ENCODE measurements at places on chromosomes 5 and 9. TPM values are rescaled to one million over a fixed set of nuclear protein-coding genes. Genes with fewer than 3 reads are reported as not detected.
A peak's percentile ranks its signal among the peaks of the same experiment; 100 is the strongest.

Gene BAAT
- under 0.01 TPM for total RNA-seq

Gene DNAJA1
- 250 TPM for total RNA-seq

GRCh38 chr5:42423285-42424165, at the start of gene GHR:
Gene GHR (plus strand): TSS chr5:42423439. CDS start chr5:42565875, 142,436 bp downstream.
- DNase-seq = peak; percentile 75

- DNase-seq = no peak
Observed at GRCh38 chr5:10556893-10557746, 6.8 kb upstream of the ANKRD33B start.

DNA sequence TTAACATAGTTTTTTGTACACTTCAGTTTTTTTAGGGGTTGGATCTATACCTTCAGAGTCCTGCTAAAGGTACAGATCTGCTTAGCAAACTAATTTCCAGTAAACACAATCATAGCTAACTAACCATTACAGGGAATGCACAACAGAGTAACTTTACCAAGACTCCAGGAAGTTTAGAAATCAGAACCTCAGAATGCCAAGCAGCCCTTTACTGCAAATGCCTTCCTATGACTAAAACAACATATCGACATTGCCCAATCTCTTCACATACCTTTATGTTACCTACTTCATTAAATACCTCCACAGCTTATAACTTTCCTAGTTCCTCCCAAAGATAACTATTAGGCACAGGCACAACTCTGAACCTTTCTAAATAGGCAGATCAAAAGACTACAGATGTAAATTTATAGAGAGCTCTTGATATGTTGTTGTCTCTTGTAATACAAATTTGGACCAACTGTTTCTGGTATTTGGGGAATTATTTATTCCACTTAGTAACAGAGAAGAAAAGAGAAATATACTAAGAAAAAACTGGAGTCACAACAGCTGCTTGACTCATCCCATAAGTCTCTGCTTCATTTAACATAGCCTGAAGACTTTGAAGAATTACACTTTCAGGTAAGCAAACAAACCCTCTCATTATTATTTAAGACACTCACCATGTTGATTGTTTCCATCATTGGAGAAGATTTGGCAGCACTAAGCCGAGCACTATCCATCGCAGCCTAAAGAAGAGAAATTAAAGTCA, 46.0 kb upstream of the OR2K2 start:
- no peak for DNase-seq

Gene BTNL8
- not detected for total RNA-seq

GRCh38 chr9:131739959-131740648, at the start of gene RAPGEF1:
Gene RAPGEF1 (minus strand): TSS chr9:131740076. CDS start chr9:131739830, 246 bp downstream.
- DNase-seq = peak; percentile 92

Gene PROB1
- under 0.01 TPM for total RNA-seq

Gene PDE6A
- total RNA-seq = not detected

Gene FABP6
- total RNA-seq = 4.5 TPM

- no peak for DNase-seq
Observed at GRCh38 chr9:131259916-131260597, 16.3 kb downstream of the FAM78A start.

GRCh38 chr9:21404146-21404545, 4.8 kb upstream of the IFNA8 start:
- no peak for DNase-seq

DNA sequence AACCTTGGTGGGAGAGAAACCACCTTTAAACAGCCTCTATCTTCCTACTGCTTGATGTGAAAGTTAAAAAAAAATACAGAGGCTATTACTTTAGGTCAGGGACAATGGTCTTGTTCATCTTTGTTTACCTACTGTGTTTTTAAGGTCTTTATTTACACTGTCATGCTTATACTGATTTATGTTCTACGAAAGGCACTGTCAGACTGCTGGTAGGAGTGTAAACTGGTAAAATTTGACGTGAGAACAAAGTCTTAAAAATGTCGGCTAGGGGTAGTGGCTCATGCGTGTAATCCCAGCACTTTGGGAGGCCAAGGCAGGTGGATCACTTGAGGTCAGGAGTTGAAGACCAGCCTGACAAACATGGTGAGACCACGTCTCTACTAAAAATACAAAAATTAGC, 42.1 kb upstream of the ELOVL7 start:
- no peak for DNase-seq

GRCh38 chr5:53950621-53951020, 359.8 kb downstream of the ARL15 start:
- DNase-seq = no peak

- no peak for DNase-seq
Observed at GRCh38 chr5:73066466-73066865, 53.9 kb upstream of the TMEM171 start.

GRCh38 chr9:130387398-130387797, 57.4 kb upstream of the ASS1 start:
- DNase-seq = no peak

DNA sequence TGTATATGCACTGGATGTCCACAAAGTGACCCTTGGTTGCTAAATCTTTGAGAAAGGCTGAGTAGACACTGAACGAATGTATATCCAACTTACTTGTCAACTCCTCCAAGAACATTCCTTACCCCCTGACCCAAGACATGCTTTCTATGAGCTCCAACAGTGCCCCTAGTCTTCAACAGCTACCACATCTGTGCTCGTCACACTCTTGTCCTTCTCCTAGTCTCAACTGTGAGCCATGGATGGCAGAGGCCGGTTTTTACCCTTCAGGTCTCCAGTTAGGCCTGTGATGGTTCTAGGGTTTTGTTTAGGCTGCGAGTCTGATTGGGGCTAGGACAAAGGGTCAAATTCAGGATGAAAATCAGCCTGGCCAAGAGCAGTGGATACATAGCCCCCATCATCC, 19.0 kb upstream of the GPX3 start:
- DNase-seq = no peak

- DNase-seq = no peak
Observed at GRCh38 chr5:158923799-158924551, 175.7 kb downstream of the EBF1 start.

All from frontal cortex (tissue), 4 donors.